Astrocyte (in vitro differentiated cells and primary cell): ENCODE measurements at places on chromosomes 3 and 15.

- peak; percentile 75 for DNase-seq
Measured at GRCh38 chr3:173690542-173691180, 293.1 kb downstream of the NLGN1 start.

GRCh38 chr3:29164825-29165224, 116.0 kb upstream of the RBMS3 start:
- no peak for DNase-seq

GRCh38 chr3:161914703-161915417, 418.3 kb downstream of the OTOL1 start:
- peak; percentile 80 for DNase-seq

DNA sequence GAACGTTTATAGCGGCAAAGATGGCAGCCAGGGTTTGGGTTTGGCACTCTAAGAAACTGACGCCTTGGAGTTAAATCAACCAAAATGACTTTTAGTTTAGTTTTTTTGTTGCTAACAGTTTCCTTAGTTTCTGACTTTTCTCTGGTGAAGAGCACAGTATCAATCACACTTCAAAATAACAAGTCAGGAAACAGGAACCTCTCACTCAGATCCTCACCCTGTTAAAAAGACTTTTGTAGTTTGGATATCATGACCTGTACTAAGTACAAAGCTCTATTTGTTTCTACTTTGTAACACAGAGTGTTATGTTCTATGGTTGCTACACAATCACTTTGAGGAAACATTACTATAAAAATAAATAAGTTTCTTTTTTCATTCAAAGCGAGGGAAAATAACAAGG, 51.1 kb downstream of the ATP10A start:
- DNase-seq = no peak

DNA sequence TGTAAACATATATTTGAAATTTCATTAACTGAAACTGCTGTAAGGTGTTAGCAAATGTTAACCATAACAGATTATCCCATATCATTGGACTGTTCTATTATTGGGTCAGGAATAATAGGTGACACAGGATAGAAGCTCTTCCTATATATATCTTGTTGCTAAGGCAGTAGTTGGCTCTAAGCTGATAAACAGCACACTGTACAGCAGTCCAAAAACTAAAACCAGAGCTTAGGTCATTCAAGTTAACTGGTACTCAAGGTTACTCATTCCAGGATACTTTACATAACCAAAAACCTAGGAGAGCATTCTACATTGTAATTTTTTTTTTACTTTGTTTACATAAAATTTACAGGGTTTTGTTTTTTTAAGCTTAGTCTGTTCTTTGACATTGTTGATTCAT, 8.9 kb downstream of the DNAJC19 start:
- peak; percentile 30 for DNase-seq

DNA sequence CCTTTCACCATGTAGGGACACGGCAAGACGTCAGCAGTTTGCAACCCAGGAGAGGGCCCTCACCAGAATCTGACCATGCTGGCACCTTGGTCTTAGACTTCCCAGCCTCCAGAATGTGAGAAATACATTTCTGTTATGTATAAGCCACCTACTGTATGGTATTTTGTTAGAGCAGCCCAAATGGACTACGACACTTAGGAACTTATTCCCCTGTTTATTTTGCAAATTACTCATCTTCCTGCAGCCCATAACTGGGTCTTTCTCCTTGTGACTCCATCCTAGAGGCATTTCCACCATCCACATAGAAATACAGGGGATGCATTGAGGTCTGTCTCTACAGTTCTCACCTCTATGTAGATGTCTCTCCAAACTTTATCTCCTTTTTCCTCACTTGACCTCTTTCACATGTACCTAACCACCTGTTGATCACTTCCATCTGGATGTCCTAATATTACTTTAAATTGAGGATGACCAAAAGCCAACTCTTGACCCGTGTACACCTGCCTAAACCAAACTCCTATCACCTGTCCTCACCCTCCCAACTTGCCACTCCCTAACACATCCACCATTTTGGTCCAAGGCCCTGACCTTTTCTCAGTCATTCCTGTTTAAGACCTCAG, 406.0 kb upstream of the WNT5A start:
- DNase-seq = peak; percentile 58

GRCh38 chr15:66750609-66751008, 48.6 kb downstream of the SMAD6 start:
- DNase-seq = no peak

DNA sequence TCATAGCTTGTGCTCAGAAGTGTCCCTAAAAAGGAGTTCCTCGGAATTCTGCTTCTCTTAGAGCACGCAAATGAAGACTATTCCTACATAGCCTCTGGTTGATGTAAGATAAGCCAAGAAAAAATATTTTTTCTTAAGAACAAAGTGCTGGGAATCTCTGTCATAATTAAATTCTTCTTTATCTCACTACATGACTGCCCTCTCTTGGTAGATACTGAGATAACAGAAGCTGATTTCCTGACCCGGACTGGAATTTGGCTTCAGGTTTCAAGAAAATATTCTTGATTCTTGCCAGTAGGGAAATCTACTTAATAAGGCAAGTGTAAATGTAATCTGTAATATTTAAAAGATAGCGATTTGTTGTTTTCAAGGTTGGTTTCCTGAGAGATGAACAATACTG, 31.3 kb upstream of the SETMAR start:
- DNase-seq = peak; percentile 18

- peak; percentile 96 for DNase-seq
Measured at GRCh38 chr15:70271422-70272088, 173.8 kb upstream of the TLE3 start.

GRCh38 chr3:177358977-177359592, 161.8 kb upstream of the TBL1XR1 start:
- DNase-seq = peak; percentile 40

DNA sequence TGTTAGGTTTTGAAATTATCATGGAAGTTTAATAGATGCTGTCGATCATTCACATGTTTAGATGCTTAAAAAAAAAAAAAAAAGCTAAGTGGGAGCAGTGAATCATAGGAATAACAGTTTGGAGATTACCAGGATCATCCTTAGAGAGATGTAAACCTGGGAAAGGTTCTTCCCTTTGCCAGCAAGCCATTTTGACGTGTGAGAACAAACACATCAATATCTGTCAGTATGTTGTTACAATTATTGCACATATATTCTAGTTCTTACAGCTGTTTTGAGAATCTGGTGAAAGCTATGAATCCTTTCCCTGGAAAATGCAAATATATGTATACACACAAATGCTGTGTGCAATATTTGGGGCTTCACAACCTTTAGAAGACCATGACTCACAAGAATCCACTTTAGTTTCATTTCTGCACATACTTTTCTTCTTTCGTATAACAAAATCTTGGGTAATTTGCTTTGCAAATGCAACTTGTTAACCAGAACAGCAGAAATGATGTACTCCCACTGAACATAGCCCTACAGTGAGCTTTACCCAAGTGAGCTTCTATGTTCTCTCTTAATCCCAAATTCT, 12.0 kb downstream of the NFKBIZ start:
- DNase-seq = no peak
